Activated CD8-positive, alpha-beta memory T cell treated with anti-CD3 and anti-CD28 coated beads, Interleukin-2, amount 50 U/mL, for 48 hours (primary cell): ENCODE measurements at places on chromosomes 2 and 18.
A peak's percentile ranks its signal among the peaks of the same experiment; 100 is the strongest.

GRCh38 chr2:138157372-138157771, 193.1 kb downstream of the HNMT start:
- DNase-seq, result no peak

GRCh38 chr18:44771572-44771955, 90.9 kb downstream of the SETBP1 start:
- DNase-seq, result no peak

- DNase-seq, result no peak
Measured at GRCh38 chr2:16259010-16259409, 318.7 kb downstream of the MYCN start.

- DNase-seq, result no peak
Measured at GRCh38 chr2:8851811-8852560, 14.6 kb upstream of the KIDINS220 start.

GRCh38 chr18:73043211-73043610, 175.4 kb upstream of the NETO1 start:
- DNase-seq, result no peak

- DNase-seq, result no peak
Measured at GRCh38 chr2:63465633-63466032, 122.6 kb downstream of the WDPCP start.

DNA sequence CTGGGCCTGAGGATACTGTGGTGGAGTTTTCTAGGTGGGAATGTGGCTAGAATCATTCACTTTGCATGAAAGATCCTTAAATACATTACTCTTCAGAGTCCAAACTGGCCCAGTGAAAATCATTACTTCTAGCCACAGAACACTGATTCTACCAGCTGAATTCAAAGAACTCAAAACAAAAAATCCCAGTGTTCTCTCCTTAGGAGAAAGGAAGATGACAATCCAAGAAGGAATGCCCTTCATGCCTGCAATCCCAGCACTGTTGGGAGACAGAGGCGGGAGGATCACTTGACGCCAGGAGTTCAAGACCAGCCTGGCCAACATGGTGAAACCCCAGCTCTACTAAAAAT, 35.2 kb downstream of the FAM228A start:
- no peak for DNase-seq

DNA sequence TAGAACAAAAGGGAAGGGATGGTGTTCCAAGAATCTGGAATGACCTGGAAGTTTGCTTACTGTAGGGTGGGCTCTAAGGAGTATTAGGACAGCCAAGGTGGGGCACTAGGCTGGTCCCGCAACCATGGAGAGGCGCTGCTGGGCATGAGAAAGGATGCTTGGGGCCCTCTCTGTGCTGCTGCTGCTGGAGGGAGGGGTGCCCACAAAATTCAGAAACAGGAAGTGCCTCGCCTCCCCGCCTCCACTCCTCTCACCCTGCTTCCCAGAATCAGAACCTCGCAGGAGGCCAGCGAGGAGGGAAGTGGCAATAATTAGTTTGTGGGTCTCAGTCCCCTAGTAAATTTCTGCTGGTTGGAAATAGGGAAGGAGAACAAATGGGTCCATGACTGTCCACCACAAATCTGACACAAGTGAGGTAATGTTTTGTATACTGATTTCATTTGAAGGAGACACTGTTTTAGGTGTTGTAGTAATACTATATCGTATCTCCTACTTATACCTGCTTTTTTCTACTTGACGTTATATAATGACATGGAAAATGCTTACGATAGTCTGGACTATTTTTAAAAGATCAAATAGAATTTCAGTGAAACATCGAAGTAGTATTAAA, 7.9 kb upstream of the PDCL3 start:
- peak; percentile 66 for DNase-seq

- no peak for DNase-seq
Measured at GRCh38 chr18:49613641-49614151, 51.8 kb downstream of the LIPG start.

DNA sequence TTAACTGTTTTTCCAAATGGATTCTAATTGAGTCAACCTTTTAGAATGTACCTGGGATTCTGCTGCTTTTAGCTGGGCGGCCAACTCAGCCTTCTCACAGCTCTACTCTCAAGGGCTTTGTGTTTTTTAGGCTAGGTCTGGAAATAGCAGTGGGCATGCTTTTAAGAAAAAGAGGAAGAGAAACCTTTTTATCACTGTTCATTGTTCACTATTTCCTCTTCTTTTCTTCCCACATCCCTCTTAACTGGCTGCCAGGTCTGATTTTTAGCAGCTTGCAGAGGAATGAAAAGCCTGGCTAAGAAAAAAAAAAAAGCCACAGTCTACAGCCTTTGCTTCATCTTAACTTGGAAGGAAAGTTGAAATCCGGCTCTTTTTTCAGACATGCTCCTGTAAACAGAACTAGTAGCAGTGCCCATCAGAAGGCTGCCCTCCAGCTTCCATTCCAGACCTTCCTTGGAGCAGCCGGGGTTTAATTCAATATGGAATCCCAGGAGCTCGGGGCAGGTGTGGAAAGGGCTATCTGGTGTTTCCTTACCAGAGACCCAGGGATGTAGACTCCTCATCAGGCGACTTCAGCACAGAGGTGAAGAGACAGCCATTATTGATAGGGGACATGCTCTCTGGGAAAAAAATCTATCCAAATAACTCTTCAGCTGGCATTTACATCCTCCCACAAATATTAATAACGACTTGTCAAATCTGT, 230.7 kb downstream of the MYO3B start:
- DNase-seq, result peak; percentile 51

DNA sequence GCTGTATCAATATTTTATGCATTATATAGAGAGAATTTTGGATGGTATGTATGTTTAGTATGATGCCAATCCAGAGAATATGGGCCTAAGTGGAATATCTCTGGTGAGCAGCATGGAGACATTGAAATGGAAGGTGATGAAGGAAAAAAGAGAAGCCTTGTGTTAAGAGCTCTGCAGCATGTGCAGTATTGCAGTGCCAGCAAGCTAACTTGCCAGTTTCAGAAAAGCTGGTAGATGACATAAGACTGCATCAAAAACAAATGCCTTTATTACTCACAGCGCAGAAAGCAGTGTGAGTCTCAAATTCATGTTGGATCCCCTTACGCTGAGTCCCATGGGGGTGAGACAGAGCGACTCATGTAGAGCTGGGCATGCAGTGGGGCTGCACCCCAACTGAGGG, 280.2 kb downstream of the CTNNA2 start:
- DNase-seq, result no peak

DNA sequence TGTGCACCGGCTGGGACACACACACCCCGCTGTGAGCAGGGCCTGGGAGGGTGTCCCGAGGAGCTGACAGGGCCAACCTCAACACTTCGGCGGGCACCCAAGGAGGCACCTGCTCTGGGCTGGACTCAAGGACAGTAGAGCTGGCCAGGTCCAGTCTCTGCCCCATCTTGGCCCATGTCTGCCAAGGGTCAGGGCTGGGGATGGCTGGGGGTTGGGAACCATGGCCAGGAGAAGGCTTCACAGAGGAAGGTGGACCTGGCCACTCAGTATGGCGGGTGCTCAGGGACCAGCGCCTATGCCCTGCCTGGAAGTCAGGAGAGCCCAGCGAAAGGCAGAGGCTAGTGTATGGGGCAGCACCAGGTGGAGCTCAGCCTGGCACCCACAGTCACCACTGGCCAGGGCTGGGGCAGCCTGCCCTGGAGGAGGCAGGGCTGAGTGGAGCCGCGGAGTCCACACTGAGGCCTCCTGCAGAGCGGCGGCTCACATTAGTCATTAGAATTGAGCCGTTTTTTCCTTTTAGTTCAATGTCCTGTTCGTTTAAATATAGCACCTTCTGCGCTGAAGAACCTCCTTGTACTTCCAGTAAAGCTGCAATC, 4.2 kb downstream of the ERFE start:
- DNase-seq, result no peak

- DNase-seq, result no peak
Measured at GRCh38 chr2:45281311-45281710, 272.1 kb upstream of the SIX2 start.

DNA sequence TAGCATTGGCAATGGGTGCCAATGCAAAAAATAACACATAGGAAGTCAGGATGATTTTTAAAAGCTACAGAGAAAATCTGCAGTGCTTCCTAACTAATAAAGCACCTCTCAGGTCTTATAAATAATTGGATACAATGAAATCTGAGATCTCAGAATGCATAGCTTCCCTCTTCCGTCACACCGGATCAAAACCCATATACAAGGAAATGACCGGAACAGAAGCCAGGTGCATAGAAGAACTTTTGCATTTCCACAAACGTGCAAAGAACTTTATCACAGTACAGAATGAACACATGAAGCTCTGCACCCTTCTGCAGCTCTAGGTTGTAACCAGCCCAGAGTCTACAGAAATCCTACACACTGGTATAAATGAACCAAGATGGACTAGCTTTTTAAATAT, 145.4 kb downstream of the TCF4 start:
- DNase-seq, result no peak

- no peak for DNase-seq
Measured at GRCh38 chr2:68126561-68126960, 31.1 kb upstream of the PNO1 start.

DNA sequence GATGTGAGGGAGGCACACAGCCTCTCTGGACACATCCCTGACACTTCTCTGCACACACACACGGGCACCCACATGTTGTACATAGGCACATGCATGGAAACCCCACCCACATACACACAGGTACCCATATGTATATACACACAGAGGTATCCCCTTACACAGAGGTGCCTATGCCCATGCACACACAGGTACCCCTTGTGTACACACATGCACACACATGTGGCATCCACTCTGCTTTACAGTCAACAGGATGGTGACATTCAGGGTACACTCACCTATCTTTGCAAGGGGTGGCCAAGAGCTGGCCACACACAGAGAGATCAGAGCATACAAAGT, 59.5 kb downstream of the FAM168B start:
- DNase-seq, result no peak

DNA sequence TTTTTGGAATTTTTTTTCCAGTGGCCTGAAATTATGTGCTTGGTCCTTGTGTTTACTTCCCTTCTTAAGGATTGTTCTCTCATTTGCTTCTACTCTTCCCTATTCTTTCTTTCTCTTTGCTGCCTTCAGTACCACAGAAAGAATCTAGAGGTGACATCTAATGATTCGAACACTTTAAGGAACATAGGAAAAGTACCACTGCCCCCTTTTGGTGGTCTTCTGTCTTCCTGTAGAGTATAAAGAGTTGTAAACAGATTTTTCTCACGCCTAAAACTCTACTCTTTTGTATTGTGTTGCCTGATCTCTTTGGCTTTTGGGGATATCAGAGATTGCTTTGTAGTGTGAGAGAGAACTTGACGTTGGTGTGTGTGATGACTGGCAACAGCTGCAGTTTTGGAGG, 7.0 kb upstream of the SCTR start:
- no peak for DNase-seq

GRCh38 chr2:101993772-101994171, 2.0 kb downstream of the IL1R2 start:
- DNase-seq, result no peak

DNA sequence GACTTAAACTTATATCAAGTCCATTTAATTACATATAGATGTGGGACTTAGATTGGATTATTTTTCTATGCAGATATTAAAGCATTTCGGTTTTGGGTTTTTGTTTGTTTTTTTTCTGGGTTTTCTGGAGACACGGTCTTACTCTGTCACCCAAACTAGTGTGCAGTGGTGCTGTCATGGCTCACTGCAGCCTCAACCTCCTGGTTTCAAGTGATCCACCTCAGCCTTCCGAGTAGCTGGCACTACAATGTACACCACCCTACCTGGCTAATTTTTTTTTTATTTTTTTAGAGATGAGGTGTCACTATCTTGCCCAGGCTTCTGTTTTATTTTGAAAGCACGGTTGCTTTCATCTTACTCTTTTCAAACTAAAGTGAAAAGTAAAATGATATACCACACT, 281.6 kb downstream of the MBD5 start:
- DNase-seq, result no peak

DNA sequence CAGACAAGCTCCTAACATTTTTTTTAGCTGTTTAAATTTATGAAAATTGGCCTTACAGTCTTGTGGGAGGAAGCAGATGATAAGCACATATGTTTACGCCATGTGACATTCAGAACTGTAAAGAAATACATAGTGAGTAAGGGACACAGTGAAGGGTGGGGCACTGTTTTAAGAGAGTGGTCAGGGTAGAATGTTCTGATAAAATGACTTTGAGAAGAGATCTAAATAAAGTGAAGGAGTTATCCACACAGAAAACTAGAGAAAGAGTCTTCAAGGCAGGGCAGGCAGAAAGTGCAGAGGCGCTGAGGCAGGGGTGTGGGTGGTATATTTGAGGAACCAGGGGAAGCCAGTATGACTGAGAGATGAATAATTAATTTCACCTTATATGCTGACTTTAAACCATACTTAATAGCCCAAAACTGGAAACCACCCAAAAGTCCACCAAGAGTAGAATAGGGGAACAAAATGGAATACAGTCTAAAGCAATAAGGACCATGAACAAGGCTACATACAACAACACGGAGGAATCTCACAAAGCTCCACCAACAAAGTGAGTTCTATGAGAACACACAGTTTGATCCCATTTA, 8.6 kb downstream of the MREG start:
- DNase-seq, result no peak

- DNase-seq, result no peak
Measured at GRCh38 chr2:225400060-225400511, 576 bp downstream of the NYAP2 start.

DNA sequence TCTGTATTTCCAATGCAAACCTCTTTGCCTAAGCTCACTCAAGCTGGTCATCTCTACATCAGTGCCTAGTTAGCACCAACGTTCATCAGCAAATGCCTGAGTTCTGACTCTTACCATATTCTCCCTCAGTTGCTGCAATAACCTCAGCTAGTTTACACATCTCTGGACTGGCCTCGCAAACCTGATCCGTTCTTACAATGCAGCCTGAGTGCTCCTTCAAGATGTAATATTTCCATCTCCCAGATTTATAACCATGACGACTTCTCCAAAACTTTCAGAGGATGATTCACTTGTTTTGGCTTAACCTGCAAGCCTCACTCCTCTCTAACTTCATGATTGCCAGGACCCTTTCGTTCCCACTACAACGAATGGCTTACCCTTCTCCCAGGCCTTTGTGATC, 69.7 kb downstream of the DIPK1C start:
- no peak for DNase-seq

DNA sequence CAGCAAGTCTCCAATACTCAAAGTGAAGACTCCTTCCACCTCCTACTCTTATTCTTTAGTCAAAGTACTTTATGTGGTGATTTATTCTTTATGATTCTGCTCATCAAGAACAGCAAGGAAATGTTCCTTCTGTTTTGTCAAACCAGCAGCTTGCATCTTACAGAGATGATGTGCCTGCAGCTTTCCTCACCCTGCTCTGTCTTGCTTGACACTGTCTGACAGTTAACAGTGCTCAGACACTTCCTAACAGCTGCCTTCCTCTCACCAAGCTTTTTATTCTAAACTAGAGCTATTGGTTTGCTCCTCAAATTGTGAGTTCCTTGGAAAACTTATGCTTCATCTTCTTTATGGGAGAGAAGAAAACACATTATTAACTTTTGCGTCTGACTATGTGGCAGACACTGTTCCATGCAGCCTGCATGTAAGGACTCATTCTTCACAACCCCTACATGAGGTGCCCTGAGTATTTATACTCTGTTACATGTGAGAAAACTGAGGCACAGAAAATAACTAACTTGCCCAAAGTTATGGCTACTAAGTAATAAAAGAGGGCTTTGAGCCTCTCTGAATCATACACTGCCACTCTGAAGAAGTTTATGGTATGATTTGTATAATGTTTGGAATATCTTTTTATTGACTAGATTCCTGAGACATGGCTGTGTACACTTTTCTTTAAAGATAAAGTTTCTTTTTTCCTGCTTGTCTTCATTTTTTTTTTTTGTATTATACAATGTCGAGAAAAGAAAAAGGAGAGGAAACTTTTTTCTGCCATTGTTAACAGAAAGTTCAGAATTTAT, 723.3 kb upstream of the DDX18 start:
- DNase-seq, result no peak
